ENCODE measurements at places on chromosomes 11 and 22.

DNA sequence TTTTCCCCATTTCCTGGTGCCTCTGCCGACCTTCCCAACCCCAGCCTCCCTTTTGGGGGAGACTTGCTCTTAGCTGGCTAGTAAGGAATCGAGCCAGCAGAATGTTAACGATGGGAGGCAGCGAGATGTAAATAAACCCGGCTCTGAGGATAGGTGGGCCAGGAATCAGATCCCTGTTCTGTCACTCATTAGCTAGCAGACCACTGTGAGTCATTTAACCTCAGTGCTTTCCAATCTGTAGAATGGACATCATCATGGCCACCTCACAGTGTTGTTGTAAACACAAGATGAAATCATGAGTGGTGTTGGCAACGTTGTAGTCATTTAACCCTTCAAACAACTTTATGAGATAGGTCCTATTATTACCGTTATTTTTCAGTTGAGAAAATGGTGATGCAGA, 208.6 kb downstream of the KIRREL3 start:
- no peak for DNase-seq

DNA sequence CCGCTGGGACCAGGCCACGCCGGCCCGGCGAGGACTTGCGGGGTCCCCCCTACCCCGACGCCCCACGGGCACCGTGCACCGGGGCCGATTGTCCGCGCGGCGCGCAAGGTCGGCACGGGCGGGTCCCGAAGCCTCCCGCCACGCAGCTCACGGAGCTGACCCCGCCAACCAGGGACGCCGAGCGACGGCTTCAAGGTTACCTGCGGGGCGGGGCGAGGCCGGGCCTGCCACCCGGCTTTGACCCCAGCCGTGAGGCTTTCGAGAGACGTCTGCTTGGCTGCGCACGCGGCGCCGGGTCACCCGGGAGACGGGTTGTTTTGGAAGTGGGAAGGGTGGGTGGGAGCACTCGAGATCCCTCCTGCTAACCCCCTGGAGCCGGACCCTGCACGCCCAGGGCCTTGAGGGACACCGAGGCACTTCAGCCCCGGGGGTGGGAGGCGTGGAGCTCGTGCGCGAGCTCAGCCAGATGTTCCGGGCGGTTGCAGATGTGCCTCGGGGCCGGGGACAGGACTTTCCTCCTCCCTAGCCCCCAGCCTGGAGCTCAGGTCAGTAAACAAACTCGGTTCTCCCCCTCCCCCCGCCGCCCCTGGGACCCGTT, 3.2 kb upstream of the WNT11 start:
- DNase-seq = no peak

DNA sequence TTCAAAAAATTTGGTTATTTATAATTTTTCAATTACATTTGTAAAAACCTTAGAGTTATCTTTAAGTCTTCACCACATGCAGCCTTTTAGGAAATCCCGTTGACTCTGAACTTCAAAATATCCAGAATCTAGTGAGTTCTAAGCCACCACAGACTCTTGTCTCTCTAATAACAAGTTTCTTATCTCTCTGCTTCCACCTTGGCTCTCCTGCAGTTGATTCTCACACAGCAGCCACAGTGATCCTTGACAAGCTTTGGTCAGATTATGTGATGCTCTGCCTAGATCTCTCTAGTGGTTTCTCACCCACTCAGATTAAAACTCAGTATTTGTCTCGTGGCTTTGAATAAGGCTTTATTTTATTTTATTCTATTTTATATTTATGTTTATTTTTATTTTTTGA, 8.6 kb downstream of the HSD17B12 start:
- no peak for DNase-seq

- DNase-seq = no peak
Observed at GRCh38 chr11:133326849-133327248, 205.5 kb downstream of the OPCML start.

- no peak for DNase-seq
Observed at GRCh38 chr22:35864545-35865165, 147.0 kb downstream of the APOL5 start.

DNA sequence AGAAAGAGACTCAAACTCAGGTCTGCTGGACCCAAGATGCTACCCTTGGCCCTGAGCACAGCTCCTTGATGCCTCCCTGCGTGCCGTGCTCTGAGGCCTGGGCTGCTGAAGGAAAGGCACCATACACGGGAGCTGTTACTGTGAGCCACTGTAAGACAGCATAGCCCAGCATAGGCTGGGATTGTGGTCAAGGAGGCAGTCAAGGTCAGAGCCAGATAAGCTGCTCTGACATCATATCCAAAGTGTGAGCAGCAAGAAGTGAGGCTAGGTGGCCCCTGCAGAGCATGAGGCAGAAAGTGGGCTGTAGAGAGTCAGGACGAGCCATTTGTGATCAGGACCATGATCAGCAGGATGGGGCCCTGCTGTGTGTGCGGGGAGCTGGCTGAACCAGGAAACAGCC, 7.7 kb downstream of the SLC22A8 start:
- no peak for DNase-seq

DNA sequence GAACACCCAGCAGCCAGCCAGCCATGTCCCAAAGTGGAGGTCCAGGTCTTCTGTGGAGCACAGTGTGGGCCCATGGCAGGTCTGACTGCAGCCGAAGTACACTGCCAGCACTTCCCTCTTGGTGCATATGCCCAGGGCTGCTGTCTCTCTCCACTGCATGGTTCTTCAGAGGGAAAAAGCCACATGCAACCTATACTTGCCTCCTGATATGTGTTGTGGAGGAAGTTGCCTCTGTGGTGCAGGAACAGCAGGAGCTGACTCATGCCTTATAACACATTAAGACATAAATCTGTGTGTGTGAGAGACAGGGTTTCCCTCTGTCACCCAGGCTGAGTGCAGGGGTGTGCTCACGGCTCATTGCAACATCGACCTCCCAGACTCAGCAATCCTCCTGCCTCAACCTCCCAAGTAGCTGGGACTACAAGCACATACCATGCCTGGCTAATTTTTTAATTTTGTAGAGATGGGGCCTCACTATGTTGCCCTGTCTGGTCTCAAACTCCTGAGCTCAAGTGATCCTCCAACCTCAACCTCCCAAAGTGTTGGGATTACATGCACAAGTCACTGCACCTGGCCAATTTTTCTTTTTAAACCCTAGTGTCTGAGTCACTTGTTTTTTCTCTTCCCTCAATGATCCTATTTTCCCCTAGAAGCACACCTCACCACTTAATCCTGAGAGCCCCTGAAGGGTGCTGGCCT, 98.8 kb downstream of the MPPED2 start:
- peak; percentile 23 for DNase-seq

GRCh38 chr11:111352231-111352746, 26.8 kb downstream of the POU2AF1 start:
- DNase-seq = no peak

DNA sequence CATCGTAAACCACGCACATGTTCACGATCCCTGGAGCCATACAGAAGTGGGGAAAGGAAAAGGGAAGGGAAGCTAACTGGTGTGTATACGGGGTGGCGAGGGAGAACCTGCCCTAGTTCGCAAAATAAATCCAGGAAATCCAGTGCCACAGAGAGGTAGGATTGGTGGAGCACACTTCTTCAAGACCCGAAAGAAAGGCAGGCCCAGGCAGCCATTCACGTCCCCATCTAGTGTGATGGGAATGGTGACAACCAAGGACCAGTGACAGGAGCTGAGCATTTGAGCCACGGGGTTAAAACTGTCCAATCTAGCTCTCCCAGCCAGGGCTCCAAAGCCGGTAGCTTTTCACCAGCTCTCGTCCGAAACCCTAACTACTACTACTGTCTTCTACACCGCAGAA, 53.7 kb downstream of the IGSF9B start:
- no peak for DNase-seq

DNA sequence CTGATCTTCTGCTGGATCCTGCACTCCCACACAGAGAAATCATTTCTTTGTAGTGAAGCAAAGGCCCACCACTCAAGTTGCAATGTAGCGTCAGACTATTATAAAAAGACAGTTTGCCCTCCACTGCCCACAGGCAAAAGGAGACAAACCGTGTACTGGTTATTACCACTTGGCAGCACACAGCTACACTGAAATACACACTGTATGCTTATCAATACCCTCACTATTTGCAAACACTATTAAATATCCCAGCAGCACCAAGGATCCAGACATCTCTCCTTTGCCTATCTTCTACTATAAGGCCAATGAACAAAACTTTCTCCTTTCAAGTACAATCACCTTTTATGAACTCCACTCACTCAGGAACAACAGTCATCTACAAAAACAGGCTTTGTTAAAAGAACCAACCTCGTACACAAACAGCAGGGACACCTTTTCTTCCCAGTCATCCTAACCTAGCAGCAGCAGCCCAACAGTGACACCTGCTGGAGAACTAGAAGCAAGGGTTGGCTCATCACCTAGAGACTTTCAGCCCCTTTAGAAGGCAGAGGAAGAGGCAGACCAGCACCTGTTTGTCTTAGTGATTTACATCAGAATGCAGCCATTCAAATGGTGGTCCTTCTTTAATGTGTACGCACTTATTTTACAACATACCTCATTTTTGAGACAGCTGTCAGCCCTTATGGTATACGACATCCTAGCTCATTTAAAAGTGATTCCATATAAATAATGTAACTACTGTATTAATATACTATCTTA, 56.1 kb downstream of the AMBRA1 start:
- peak; percentile 75 for DNase-seq

DNA sequence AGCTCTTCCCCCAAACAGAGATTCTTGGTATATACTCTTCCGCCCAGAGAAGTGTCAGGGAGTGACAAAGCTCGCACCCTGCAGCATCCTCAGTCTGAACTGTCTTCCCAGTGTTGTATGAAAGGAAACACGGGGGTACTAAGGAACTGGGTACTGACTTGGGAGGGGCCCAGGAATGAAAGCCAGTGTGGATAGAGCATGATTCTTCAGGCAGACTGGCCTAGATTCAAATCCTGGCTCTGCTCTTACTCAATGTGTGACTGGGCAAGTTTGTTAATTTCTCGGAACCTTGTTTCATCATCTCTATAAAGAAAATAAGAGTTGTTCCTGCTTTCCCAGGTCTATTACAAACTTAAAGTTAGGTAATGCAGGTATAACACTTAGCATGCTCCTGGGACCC, 266.0 kb upstream of the NARS2 start:
- DNase-seq = peak; percentile 39

DNA sequence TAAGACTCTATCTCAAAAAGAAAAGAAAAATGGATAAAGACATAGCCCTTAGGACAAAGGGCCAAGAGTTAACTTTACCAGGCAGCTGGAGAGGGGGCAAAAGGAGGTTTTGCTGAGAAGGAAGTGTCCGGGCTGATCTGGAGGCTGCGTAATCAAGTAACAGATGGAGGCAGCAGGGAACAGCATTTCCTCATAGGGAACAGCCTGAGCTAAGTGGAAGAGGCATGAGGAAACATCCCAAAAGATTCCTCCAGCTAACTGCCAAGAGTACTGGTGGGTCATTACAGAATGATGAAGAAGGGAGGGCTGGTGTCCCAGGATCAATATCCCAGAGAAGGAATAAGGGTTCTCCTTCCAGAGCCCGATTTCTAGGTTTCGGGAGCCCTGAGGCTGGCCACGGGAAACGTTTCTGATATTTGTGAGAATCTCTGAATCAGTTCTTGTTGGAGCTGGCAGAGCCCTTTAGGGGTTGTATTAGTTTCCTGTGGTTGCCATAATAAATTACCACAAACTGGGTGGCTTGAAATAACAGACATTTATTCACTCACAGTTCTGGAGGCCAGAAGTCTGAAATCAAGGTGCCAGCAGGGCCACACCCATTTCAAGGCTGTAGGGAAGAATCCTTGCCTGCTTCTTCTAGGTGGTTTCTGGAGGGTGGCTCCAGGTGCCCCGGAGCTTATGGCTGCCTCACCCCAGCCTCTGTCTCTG, 21.2 kb downstream of the LIF start:
- DNase-seq = no peak

- no peak for DNase-seq
Observed at GRCh38 chr11:113351068-113351450, 36.5 kb upstream of the ANKK1 start.

- no peak for DNase-seq
Observed at GRCh38 chr11:80031014-80031600, 590.3 kb upstream of the TENM4 start.

GRCh38 chr11:28659716-28660348, 551.6 kb downstream of the METTL15 start:
- DNase-seq = no peak

GRCh38 chr11:120598517-120599257, 87.1 kb downstream of the GRIK4 start:
- no peak for DNase-seq

DNA sequence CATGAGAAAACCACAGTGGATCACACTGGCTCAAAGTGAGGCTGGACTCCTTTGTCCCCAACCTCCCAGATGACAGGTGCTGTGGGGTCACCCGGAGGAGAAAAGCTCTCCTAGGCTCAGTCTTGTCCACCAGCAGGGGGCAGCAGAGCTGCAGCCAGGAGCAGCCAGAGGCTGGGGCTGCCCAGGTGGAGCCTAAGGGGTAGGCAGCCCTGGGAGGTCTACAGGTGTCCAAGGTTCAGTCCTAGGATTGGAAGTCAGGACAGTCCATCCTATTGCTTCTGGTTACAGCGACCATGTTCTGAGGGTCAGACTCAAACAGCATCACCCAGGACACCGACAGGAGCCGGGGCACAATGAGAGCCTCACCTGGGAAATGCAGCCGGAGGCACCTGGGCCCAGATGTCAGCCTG, 77.6 kb upstream of the IGLL5 start:
- DNase-seq = peak; percentile 31

DNA sequence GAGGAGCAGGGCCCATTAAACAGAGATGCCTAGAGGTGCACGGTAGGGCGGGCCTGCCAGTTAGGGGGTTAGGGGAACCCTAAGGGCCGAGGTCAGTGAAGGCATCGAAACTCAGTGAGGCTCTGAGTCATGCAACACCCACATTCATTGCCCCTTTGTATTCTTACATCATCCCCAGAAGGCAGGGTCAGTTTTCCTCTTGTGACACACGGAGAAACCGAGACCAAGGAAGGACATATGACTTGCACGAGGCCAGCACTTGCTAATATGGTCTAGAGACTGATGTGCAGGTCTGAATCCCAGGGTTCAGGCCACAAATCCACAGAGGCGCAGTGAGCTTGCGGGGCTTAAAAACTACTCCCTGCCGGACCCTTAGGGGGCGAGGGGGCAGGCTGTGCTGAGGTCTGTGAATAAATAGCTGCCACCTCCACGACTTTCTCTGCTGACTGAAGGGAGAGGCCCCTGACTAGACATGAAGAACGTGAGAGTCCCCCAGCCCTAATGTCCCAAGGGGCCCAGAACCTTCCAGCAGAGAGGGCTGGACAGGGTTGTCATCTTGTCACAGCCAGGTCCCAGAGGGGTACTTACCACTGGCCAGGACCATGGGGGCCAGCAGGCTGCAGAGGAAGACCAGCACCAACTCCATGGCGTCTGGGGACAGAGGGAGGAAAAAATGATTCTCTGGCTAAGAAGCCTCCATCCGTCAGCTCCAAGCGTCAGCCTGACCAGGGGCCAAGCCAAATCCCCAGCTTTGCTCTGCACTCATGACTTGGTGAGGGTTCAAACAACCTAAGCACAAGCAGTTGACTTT, 17.8 kb upstream of the FXYD2 start:
- DNase-seq = no peak

DNA sequence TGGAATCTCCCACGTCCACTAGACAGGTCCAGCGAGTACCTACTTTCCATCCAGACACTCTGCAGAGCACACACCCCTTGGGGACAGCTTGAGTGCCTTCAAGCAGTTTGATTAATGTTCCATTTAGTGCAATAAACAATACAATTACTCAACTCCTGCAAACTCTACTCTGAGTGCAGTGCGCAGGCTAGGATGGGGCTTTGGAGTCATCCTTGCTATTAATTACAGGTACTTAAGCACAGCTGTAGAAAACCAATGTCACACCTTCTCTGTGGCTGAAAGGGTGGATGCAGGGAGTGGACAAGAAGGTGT, 82.6 kb downstream of the MN1 start:
- no peak for DNase-seq

- DNase-seq = no peak
Observed at GRCh38 chr11:65595131-65595530, 469 bp downstream of the KCNK7 start.

Data from fibroblast of skin of scalp (primary cell).